ENCODE measurements at places on chromosomes 6 and 20. TPM values are rescaled to one million over a fixed set of nuclear protein-coding genes. Genes with fewer than 3 reads are reported as not detected.

DNA sequence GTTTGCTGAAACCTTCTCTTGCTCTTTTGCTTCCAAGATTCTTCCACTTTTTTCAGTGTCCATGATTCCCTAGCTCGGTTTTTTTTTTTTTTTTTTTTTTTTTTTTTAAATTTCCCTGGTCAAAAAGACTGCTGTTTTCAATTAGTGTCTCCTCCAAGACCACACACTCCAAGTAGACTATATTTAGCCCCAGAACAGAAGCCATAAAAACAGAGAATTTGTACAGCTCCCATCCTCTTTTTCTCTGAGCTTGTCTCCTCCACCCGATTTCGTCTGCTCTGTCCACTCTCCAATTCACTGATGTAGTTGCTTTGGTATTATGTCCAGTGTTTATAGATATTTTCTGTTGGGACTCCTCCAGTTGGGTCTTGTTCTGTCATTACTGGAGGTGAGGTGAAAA, 37.6 kb downstream of the RSPH3 start:
- DNase-seq: no peak

MRAP2 gene
- total RNA-seq: 2.6 TPM

DNA sequence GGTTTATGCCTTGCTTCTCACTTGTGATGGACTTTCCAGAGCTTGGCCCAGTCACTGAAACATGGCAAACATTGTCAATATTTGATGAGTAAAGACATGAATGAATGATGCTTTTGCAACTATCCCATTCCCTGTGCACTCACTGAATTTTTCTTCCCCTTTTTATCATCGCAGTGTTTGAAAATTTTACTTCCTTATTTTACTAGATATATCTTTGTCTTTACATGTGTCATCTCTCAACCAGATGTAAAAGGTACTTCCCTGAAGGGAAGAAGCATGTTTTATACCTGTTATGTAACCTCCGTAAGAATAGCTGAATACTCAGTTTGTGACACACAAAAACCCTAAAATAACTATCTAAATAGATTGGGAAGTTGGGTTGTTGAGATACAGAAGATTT, 544.7 kb upstream of the FLRT3 start:
- DNase-seq: no peak

SLC17A2 gene
- total RNA-seq: not detected

PGC gene
- 0.42 TPM for total RNA-seq

DNA sequence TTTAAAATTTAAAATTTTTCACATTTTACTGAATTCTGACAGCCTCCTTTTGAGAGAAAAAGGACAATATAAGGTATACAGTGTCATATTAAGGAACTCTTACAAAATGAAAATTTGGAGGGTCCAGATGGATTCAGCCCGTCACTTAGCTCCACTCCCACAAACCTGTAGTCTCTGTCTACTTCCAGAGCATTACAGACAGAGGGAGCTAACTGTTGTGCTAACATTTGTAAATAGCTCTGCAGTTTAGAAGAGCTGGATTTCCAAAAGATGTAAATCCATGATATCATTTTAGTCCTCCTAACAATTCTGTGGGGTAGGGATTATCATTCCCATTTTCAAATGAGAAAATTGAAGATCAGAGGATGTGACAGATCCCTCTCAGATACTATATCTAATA, 16.1 kb upstream of the SERINC3 start:
- DNase-seq: no peak

GRCh38 chr6:44843734-44844133, 456.2 kb downstream of the CDC5L start:
- DNase-seq: no peak

DNA sequence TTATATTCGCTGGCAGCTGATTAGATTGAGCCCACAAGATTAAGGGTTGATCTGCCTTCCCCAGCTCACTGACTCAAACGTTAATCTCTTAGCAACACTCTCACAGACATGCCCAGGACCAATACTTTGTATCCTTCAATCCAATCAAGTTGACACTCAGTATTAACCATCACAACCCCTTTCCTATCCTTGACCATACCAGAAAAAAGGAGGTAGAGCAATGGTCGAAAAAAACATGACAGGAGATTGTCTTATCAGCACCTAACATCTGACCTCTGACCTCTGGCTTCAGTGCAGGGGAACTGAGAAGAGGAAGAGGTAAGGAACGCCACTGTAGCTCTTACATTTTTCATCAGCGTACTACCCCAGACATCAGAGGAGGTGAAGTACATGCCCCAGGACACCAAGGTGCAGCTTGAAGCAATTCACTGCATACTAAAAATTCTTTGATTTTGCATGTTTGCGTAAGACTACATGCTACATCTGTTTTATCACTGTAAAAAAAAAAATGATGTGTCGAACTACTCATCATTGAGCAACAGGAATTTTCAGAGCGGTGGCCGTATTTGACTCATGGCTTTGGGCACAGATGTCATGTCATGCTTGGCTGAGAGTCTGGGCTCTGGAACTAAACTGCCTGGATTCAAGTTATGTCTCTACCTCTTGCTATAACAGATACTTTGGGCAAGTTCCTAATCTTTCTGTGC, 188.0 kb upstream of the TAB2 start:
- DNase-seq: peak; percentile 67

IP6K3 gene
- not detected for total RNA-seq

DNA sequence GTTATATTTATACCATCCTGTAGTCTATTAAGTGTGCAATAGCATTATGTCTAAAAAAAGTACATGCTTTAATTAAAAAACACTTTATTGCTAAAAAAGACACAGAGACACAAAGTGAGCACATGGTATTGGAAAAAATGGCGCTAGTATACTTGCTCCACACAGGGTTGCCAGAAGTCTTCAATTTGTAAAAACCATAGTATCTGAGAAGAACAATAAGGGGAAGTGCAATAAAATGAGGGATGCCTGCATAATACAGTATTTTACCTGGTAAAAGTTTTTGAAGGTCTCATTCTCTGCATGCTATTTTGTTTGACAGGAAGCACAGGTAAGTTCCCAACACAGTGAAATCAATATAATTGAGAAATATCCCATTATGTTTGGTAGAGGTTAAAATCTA, 1.6 kb downstream of the NOX3 start:
- DNase-seq: no peak

GRCh38 chr20:8369311-8369710, 237.2 kb downstream of the PLCB1 start:
- DNase-seq: no peak

- no peak for DNase-seq
Observed at GRCh38 chr6:147873816-147874215, 365.3 kb downstream of the SAMD5 start.

- no peak for DNase-seq
Observed at GRCh38 chr6:21953831-21954801, 342.7 kb downstream of the PRL start.

GRCh38 chr6:169590376-169590939, 111.4 kb downstream of the WDR27 start:
- no peak for DNase-seq

ELOVL4 gene
- total RNA-seq: 102 TPM

- no peak for DNase-seq
Observed at GRCh38 chr6:135282395-135282794, 101.3 kb downstream of the MYB start.

MLIP gene
- 7.3 TPM for total RNA-seq

FAM50B gene
- total RNA-seq: 12.3 TPM
